Activated CD4-positive, alpha-beta T cell treated with anti-CD3 and anti-CD28 coated beads for 48 hours (primary cell): ENCODE measurements at places on chromosomes 12 and 14.

- DNase-seq = no peak
Measured at GRCh38 chr12:114311974-114312373, 94.0 kb downstream of the TBX5 start.

- DNase-seq = no peak
Measured at GRCh38 chr12:117053597-117054201, 45.5 kb downstream of the TESC start.

GRCh38 chr14:105455766-105456660 lies 18.6 kb upstream of the CRIP2 start:
- DNase-seq = no peak

DNA sequence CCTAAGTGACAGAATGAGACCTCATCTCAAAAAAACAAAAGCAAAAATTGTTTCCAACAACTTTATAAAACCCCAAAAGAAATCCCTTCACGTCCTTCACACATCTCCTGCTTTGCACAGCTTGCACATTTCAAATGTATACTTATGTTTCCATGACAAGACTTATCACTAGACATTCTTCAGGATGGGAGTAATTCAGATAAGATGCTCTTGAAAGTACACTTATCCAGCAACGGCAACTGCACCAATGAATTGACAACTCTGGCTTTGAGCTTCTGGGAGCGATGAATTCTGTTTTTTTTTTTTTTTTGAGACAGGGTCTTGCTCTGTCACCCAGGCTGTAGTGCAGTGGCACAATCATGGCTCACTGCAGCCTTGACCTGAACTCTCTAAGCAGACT lies 30.8 kb upstream of the AKAP5 start:
- DNase-seq = no peak

DNA sequence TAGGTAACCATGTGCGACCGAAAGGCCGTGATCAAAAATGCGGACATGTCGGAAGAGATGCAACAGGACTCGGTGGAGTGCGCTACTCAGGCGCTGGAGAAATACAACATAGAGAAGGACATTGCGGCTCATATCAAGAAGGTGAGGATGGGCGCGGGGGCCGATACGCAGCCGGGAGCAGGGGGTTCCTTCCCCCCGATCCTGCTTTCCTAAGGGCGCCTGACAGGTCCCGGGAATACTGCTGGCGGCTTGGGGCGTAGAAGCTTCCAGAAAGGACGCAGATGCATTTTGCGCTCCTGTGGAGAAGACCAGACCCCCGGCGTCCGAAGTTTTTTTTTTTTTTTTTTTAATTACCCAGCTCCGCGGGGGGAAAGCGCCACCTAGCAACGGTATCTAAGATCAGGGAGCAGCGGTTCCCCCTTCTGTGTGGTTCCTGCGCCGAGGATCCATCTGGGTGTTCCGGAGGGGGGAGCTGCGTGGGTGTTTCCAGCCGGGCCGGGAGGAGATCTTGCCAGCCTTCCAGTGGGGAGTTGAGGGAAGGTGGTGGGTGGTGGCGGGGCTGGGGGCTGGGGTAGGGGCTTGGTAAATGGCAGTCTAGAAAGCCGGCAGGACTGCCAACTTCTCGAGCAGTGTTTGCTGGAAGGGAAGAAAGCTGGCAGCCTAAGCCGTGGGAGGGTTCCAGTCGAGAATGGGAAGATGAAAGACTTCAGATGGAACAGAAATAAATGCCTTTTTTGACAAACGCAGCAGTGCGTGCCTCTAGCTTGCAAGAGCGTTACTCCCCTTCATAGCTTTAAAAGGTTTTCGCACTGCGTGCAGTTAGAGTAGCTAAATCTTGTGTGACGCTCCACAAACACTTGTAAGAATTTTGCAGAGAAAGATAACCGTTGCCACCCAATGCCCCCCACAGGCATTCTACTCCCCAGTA lies 764 bp downstream of the DYNLL1 start:
- peak; percentile 43 for DNase-seq

DNA sequence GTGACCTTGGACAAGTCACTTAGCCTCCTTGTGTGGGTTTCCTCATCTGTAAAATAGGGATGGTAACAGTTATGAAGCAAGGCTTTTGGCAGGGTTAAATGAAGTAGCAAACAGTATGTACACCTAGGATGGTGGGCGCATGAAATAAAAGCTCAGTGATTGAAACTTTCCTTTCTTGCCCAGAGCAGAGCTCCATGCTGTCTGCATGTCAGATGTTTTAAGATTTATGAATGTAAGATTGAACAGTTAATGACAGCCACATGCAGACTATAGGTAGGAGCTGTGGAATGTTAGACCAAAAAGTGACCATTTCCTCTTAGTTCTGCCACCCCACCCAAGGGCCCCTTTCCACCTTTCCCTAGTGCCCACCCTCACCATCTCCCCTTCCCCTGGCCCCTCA lies 12.1 kb downstream of the ITGB7 start:
- no peak for DNase-seq

DNA sequence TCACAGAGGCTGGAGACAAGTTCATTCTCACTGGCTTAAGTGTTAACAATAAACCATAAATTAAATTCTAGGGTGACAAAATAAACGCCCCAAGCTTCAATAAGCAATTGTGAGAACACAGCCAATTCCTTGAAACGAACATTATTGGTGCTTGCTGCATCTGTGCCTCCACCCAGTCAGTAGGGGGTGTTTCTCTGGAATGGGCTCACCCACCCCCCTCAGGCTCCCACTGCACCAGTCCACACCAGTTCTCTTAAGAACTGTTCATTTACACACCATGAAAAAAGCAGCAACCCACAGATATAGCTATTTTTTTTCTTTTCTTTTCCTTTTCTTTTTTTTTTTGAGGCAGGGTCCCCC lies 34.7 kb downstream of the CDC42BPB start:
- DNase-seq = no peak

DNA sequence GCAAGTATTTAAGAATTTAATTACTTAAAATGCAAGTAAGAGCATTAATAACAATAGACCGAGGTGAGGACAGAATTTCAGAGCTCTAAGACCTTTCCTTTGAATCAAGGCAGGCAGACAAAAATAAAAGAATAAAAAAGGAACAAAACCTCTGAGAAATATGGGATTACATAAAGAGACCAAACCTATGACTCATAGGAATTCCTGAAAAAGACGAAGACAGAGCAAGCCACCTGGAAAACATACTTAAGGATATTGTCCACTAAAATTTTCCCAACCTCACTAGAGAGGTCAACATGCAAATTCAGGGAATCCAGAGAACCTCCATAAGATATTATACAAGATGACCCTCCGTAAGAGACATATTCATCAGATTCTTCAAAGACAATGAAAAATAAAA lies 325.1 kb downstream of the AEBP2 start:
- no peak for DNase-seq

GRCh38 chr12:4288296-4289131 lies 15.0 kb downstream of the CCND2 start:
- peak; percentile 25 for DNase-seq

- peak; percentile 63 for DNase-seq
Measured at GRCh38 chr12:119444462-119445044, 110.0 kb downstream of the CCDC60 start.

GRCh38 chr14:55578511-55578910 lies 1.5 kb upstream of the KTN1 start:
- no peak for DNase-seq

GRCh38 chr12:107493666-107494065 lies 191.9 kb upstream of the PWP1 start:
- no peak for DNase-seq

DNA sequence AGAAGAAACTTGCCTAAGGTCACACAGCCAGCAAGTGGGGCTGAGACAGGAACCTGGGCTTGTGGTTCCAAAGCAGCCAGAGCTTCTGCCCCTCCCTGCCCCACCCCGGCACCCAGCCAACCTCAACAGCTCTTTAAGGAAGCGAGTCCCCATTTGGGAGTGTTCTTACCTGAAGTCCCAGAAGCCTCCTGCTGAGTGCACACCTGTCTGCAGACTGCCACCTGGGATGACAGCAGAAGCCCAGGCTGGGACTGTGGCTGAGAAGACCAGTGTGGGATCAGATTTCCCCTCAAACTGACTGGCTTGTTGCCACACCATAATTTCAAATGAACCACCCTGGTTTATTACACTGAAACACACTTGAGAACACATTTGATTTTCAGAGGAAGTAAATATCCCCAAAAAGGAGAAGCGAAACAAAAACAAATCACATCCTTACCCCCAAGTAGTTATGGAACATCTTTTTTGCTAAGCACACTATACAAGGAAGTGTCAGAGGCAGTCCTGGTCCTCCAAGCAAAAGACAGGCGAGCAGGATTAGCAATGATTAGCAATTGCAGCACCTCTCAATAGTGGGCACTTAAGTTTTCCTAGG lies 6.3 kb upstream of the RIN3 start:
- DNase-seq = no peak

- no peak for DNase-seq
Measured at GRCh38 chr12:103673891-103674375, 86.9 kb downstream of the STAB2 start.

GRCh38 chr14:80491650-80492049 lies 280.3 kb upstream of the DIO2 start:
- no peak for DNase-seq

DNA sequence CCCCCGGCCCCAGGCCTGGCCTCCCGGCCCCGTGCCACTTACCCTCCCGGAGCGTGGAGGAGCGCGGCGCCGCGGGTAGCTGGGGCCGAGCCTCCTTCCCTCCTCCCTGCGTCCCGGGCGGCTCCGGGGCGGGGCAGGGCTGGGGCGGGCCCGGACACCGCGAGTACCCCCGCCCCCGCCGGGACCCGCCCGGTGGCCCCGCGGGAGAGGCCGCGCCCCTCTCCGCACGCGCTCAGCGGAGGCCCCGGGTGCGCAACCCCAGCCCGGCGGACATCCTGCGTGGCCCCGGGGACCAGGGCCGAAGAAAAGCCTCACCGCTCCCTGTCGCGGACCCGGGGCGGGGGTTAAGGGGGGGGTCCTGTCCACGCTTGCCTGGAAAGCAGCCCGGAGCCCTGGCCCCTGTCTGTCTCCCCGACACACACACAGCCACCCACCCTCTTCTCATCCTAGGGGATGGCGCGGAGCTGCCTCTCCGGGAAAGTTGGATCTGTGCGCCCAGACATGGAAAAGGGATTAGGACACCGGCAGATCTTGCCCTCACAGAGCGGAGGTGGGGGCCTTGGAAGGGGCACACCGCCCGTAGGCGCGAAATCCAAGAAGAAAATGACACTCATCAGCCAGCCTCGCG lies at the start of gene SYNE3:
TSS of gene SYNE3 (minus strand) at position 97 of the 628 bp plus-strand sequence. CDS start 40,829 bp downstream, outside the sequence.
- DNase-seq = peak; percentile 61

- DNase-seq = no peak
Measured at GRCh38 chr12:53230108-53230845, 1.7 kb downstream of the RARG start.

- no peak for DNase-seq
Measured at GRCh38 chr14:65826946-65827345, 414.4 kb downstream of the FUT8 start.

DNA sequence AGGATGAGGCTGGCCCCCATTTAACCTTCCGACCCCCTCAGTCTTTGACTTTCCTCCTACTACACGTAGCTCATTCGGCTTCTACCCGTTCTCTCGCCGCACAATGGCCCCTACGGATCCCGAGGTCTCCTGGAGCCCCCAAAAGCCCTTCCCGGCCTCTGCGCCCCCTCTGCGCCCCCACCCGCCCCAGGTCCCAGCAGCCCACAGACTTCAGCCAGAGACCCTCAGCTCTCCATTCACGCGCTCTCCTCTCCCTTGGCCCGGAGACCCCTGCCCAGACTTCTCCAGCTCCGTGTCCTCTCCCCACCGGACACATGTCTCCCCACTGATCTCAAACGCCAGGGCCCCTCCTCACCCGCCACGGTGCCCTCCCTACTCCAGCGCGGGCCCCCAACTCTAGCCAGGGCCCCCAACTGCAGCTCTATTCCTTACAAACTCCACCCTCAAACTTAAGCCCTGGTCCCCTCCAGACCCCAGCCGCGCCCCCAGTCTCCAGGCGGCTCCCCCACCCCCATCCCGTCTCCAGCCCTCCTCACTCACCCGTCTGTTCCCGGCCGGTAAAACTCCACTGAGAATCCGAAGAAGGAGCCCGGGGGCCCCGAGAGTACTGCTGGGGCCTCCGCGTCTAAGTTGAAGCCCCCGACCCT lies 502 bp downstream of the ITGA5 start:
- DNase-seq = no peak

DNA sequence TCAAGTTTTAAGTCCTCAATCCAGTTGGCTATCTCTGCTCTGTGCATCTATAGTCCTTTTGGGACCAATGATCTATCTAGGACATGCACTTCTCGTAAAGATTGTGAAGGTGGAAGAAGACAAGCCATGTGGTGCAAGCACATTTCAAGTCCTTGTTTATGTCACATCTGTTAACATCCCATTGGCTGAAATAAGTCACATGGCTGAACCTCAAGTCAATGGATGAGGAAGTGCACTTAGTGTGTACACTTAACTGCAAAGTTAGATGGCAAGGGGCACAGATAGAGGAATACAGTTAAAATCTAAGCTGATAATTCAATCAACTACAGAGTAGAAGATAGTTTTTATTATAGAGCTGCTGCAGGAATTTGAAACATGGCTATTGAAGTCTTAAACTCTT lies 362.8 kb upstream of the TBX3 start:
- DNase-seq = no peak
